ENCODE measurements at places on chromosomes 4 and X.

GRCh38 chr4:15027921-15028435 is 25.7 kb downstream of the CPEB2 start:
- DNase-seq: no peak

- DNase-seq: no peak
Measured at GRCh38 chrX:78693536-78693935, 34.4 kb upstream of the RTL3 start.

DNA sequence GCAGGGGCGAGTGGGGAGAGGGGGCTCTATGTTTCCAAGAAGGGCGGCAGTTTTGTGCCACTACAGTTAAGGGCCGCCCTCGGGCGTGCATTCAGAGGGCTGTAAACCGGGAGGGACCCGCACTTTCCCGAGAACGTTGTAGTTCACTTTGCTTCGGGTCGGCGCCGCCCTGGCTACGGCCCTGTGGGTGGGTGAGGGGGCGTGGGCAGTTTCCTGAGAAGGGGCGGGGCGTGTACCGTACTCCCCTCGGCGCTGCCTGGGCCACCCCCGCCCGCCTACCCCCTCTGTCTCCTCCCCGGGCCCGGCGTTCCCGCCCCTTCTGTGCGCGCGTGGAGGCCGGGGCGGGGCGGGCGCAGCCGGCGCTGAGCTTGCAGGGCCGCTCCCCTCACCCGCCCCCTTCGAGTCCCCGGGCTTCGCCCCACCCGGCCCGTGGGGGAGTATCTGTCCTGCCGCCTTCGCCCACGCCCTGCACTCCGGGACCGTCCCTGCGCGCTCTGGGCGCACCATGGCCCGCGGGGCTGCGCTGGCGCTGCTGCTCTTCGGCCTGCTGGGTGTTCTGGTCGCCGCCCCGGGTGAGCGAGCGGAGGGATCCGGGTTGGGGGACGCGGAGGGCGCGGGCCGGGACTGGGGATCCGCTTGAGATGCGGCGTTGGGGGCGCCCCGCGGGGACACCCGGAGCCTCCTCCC is at the start of gene CD99:
Gene CD99 (plus strand): TSS at position 440 of the 687 bp plus-strand sequence. CDS start 66 bp downstream, at position 506.
- peak; percentile 86 for DNase-seq

- no peak for DNase-seq
Measured at GRCh38 chr4:139761461-139761860, 95.8 kb downstream of the MGST2 start.

GRCh38 chr4:22801391-22801790 is 108.7 kb downstream of the GBA3 start:
- DNase-seq: no peak

GRCh38 chr4:150006197-150006596 is 72.0 kb upstream of the DCLK2 start:
- DNase-seq: no peak

GRCh38 chr4:100986360-100986868 is 360.9 kb downstream of the PPP3CA start:
- no peak for DNase-seq

- no peak for DNase-seq
Measured at GRCh38 chrX:124242131-124242530, 90.3 kb upstream of the TEX13D start.

GRCh38 chr4:67087897-67088296 is 457.4 kb downstream of the CENPC start:
- DNase-seq: peak; percentile 53
